ENCODE measurements at places on chromosomes 11 and 22.

DNA sequence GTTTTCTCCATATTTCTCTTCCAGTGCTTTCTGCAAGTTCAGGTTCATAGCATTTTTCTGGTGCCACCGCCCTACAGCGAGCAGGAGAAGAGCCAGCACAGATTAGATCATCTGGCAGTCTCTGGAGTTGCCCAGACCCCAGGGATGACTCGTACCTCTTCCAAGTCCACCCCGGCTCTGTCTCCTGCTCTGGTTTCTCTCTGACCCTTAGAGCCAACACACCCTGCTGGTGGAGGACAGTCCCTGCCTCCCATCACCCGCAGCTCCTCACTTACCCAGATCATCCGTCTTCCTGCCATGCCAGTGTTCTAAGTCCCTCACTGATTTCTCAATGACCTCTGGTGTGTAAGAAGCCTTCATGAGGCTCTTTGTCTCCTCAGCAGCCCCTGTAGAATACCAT, 28.0 kb downstream of the TST start:
- no peak for ATAC-seq

GRCh38 chr11:119474682-119475596, 52.0 kb upstream of the THY1 start:
- peak; percentile 87 for ATAC-seq

GRCh38 chr11:3184732-3185347, 19.7 kb upstream of the OSBPL5 start:
- ATAC-seq, result no peak

DNA sequence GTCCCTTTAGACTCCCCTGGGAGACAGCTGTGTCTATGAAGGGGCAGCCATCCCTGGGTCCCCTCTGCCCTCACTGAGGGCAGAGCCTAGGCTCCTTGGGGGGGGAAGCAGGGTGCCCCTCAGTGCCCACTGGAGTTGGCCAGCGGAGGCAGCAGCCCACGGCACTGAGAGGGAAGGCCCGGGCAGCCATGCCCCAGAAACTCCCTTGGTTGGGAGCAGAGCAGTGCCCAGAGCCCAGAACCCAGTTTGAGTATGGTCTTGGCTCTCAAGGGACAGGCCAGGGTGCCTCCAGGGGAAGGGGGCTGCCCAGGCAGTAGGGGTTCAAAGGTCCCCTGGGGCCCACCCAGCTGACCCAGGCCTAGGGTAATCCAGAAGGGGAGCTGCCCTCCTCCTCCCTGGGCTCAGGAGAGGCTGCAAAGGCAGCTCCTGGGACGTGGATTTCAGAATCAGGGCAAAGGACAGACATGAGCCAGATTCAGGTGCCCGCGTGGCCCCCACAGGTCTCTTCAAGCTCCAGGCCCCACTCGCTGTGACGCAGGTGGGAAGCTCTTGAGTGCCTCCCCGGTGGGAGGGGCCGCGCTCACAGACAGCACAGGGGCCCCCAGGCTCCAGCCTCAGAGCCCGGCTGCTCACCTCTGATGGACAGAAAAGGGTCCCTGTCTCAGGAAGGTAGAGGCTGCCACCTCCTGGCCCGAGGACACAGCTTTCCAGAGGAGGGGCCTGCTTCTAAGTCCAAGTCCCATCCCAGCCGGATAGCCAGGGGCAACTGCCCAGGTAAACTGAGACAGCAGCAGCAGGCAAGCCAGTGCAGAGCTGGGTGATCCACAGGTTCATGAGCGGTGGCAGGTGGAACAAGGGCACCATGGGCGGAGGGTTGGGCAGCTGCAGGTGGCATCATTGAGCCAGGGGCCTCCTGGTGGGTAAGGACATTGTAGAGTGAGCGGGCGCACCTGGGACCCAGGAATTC, 2.6 kb downstream of the C11orf21 start:
- ATAC-seq, result peak; percentile 32

DNA sequence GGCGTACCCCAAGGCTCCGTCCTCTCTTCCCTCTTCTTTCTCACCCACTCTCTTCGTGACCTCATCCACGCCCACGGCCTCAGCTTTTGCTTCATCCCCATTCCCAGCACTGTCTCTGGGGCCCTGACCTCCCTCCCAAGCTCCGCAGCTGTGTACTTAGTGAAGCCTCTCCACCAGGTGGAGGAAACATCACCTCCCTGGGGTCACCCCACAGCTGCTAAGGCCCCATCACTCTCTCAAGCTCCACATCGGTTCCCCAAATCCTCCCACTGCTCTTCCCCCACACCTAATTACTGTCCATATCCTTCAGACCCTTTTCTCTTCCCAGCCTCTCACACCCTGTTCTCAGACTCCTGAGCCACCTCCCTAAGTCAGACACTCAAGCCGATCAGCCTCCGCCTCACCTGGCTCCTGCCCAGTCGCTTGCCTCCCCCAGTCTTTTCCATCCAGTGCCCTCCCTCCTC, 7.9 kb upstream of the SYT7 start:
- no peak for ATAC-seq

- no peak for ATAC-seq
Observed at GRCh38 chr11:46894961-46895360, 23.4 kb downstream of the LRP4 start.

GRCh38 chr22:31177420-31178162, 17.6 kb downstream of the RNF185 start:
- peak; percentile 88 for ATAC-seq

DNA sequence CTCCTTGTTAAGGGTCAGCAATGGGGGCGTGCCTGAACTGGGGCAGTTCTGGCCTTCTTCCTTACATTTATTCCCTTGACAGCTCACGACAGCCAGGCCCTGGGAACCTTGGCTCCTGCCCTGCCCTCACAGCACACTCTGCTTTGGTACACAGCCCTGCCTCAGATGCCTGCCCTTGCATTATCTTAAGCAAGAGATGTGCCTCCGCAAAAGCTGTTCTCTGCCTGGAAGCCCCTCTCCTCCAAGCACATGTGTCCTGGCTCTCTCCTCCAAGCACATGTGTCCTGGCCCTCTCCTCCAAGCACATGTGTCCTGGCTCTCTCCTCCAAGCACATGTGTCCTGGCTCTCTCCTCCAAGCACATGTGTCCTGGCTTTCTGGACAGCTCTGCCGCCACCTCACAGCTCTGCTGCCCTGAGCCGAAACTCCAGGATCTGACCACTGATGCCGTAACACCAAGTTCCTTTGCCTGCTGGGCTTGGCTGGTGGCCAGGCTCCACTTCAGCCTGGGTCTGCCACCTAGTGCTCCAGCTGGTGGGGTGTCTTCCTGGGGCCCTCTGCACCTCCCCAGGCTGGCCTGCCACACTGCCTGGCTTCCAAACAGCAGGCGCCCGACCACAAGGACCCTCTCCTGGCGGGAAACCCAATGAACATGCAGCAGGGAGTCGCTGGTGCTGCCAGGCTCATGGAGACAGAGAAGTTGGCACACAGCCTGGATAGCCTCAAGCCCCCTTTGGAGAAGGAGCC, 53.0 kb downstream of the SCUBE1 start:
- no peak for ATAC-seq

DNA sequence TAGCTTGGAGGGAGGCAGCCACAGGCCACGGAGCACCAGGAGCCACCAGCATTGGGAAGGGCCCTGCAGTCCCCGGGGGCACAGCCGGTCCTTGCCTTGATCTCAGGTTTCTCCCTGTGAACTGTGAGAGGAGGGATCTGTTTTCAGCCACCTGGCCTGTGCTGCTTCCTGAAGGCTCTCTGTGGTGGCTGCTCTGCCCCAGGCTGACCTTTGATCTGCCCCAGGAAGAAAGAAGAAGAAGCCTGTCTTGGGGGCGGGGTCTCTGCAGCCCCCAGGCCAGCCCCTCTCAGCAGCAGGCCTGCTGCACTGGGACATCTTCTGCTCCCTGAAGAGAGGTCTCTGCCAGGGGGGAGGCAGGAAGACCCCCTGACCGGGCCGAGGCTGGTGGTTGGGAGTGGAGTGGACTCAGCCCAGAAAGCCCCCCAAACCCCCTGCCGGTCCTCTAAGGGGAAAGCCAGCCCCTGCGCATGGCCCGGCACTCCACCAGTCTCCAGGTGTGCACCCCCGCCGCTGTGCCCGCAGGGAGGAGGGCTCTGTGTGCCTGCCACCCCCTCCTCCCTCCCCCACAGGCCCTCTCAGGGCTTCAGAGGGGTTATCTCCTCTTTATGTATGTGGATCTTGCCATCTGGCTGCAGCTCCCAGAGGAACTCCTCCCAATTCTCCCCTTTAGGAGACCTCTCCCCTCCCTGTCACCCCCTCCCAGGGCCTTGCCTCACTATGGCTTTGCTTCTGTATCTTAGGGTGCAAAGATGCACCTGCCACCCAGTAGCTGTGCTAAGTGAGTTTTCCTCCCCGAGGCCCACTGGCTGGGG, 675.3 kb downstream of the BRD1 start:
- no peak for ATAC-seq

DNA sequence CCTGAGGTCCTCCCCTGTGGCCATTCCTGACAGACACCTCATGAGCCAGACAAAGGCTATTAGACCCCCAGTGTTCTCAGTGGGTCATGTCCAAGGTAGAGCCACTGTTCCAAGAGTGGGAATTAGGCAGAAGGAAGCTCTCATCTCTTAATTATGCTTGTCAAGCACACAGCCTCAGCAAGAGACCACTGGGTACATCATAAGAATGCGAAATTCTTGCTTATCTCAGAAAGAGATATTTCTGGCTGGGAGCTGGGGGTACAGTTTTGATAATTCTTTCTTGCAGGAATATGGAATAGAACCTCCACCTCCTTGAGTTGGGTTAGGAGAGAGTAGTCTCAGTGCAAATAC, 1280.0 kb upstream of the CNTN5 start:
- no peak for ATAC-seq

- peak; percentile 41 for ATAC-seq
Observed at GRCh38 chr22:39454385-39454871, 2.4 kb upstream of the MGAT3 start.

DNA sequence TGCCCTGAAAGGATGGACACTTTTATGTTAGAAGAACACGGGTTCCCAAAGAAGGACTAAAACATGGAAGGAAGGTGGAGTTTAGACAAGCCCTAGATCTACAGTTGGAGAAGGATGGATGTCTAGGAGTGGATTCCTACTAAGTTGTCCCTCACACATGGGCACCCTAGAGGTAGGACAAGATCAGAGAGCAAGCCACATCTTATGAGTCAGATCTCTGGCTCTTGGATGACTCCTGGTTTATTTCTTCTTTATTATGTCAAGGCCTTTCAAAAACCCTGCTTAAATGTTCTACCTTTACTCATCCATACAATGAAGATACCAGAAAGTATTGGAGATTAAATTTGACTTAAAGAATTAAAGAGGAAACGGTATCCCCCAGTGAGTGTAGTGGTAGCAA, 34.4 kb downstream of the PRCP start:
- ATAC-seq, result no peak

DNA sequence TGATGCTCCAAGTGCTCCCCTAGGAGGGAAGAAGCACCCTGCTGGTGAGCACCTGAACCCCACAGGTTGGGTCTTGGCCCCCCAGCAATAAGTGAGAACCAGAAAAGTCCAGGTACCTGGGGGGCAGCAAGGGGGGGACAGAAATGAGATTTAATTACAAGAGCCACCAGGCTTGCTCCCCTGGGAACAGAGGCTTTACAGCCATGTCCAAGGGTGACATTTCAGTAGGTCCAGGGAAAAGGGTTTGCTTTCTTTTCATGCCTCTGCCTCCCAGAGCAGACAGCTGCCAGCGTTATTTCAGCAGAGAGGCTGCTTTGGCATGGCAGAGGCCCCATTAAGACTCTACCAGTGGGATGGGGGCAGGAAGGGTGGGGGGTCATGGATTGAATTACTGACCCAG, 437.7 kb downstream of the BUD13 start:
- no peak for ATAC-seq

- peak; percentile 60 for ATAC-seq
Observed at GRCh38 chr22:30422481-30423300, 2.9 kb upstream of the MTFP1 start.

DNA sequence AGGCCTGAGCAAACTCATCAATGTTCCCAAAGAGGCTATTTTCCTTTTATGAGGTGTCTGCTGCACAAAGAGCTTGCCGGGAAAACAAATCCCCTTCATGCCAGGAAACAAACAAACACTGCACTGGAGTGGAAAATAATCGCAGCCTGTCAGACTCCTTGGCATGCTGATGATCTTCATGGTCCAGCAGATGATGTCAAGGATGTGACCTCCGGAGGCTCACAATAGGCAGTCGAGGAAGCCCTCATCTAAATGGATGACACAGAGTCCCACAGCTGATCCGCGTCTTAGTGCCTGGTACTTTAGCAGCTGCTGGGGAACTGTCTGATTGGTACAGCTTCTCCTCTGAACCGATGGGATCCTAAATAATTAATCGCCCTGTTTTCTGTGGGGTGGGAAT, 187.6 kb downstream of the TENM4 start:
- no peak for ATAC-seq

All from esophagus mucosa (tissue), 1 donor.